ENCODE measurements at places on chromosomes 16 and 17.
A peak's percentile ranks its signal among the peaks of the same experiment; 100 is the strongest.

DNA sequence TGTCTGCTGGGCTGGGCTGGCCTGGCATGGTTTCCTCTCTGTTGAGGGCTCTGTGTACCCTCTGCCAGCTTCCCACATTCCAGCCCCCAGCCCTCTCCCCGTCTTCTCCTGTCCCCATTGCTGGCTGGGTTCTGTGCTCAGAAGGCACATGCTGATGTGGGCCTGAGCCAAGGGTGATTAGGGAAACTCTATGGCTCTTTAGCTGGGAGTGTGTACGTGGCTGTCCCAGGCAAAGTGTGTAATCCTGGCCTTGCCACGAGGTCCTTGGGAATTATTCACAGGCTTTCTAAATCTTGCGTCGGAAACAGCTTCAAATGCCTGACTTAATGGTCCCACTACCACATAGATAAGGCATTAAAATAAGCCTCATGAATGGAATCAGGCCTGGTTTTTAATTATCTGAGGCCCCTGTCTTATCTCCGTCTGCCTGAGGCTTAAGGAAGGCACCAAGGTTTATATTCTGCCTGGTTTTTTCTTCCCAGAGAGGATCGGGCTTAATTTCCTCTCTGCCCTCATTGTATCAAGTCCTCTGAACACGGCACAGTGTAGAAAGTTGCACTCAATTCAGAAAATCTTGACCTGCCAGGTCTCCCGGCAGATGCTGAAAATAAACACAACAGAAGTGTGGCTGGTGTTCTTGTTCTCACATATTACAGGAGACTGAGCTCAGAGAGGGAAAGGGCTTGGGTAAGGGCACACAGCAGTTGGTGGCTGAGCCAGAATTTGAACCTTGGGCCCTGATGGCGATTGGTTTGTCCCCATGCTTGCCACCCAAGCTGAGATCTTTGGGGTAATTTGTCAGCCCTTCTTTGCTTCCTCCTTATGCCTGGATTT is 52.9 kb upstream of the LGALS9 start:
- H3K4me3 ChIP-seq = no peak overlapping the region
- peak overlapping the region; percentile 87 for H3K27ac ChIP-seq
- H3K27me3 ChIP-seq = no peaks in the 10 kb centered on the region
- no peak for DNase-seq
- peaks cover 90% of the 10 kb centered on the region for H3K36me3 ChIP-seq

- H3K27me3 ChIP-seq = peaks cover 4% of the 10 kb centered on the region
- DNase-seq = no peak
- no peak overlapping the region for H3K4me3 ChIP-seq
- H3K27ac ChIP-seq = no peak overlapping the region
- no peaks in the 10 kb centered on the region for H3K36me3 ChIP-seq
- no peaks in the 10 kb centered on the region for H3K4me1 ChIP-seq
Observed at GRCh38 chr17:56393156-56393555, 200.3 kb upstream of the NOG start.

DNA sequence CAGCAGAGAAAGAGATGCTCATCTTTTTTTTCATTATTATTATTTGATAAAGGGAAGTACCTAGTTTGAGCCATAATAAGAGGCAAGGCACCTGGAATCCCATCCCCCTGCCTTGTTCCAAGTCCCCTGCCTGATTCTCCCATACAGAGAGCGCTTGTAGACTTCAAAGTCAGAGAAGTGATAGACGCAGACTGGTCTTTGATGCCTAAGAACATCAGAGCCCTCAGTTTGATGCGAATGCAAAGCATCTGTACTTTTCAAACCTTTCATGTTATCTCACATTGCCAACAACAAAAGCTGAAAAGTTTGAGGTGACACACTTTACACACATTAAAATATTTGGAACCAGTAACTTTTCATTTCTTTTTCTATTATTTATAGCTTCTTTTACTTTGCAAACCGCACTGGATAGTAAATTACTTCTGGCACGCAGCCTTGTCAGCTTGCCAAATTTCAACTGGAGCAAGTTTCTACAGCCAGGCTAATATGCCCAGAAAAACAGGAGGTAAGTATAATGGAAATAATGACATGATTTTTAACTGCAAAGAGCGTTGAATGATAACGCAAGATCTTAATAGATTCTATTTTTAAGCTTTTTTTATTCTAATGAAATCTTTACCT is 5.9 kb upstream of the UTP6 start:
- peaks cover 27% of the 10 kb centered on the region for H3K4me1 ChIP-seq
- peaks cover 22% of the 10 kb centered on the region for H3K27me3 ChIP-seq
- H3K36me3 ChIP-seq = no peaks in the 10 kb centered on the region

- DNase-seq = no peak
- H3K4me1 ChIP-seq = no peaks in the 10 kb centered on the region
- H3K27ac ChIP-seq = no peak overlapping the region
- peaks cover 83% of the 10 kb centered on the region for H3K36me3 ChIP-seq
Observed at GRCh38 chr17:37207103-37207502, 168.7 kb upstream of the C17orf78 start.

DNA sequence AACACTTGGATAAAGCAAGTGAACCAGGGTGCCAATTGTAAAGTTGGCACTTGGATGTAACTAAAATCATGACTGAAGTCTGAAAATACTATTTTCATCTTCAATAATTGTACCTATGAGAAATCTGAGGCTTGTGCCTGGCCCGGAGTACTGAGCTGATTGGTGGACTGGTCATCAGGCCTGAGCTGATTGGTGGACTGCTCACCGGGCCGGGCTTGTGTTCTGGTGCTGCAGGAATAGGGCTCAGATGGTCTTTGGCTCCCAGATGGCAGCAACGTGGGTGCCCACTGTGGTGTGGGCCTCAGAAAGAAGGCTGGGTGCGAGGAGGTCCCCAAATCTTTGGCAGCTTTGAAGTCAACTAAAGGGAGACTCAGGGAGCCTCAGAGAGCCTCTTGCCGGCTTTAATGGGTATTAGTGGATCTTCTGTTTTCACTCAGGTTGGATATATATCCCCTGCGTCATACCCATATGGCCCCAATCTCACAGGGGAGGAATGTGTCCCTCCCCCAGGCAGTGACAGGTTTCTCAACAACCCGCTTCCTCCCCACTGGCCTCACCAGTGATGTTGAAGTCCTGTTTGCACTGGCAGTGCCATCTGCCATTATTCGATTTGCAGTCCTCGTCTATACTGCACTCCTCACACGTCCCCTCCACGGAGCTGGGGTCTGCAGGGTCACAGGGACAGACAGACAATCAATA is 4.7 kb downstream of the UMOD start:
- DNase-seq = no peak
- H3K4me1 ChIP-seq = no peaks in the 10 kb centered on the region
- H3K4me3 ChIP-seq = no peak overlapping the region
- no peak overlapping the region for H3K27ac ChIP-seq

All from activated T-cell treated with anti-CD3 and anti-CD28 coated beads, Interleukin-2, amount 50 U/mL, for 24 hours (primary cell).